ENCODE measurements at places on chromosomes 12 and 14. TPM values are rescaled to one million over a fixed set of nuclear protein-coding genes. Genes with fewer than 3 reads are reported as not detected.
A peak's percentile ranks its signal among the peaks of the same experiment; 100 is the strongest.

SMCO2 gene
- total RNA-seq: 1.7 TPM

DNA sequence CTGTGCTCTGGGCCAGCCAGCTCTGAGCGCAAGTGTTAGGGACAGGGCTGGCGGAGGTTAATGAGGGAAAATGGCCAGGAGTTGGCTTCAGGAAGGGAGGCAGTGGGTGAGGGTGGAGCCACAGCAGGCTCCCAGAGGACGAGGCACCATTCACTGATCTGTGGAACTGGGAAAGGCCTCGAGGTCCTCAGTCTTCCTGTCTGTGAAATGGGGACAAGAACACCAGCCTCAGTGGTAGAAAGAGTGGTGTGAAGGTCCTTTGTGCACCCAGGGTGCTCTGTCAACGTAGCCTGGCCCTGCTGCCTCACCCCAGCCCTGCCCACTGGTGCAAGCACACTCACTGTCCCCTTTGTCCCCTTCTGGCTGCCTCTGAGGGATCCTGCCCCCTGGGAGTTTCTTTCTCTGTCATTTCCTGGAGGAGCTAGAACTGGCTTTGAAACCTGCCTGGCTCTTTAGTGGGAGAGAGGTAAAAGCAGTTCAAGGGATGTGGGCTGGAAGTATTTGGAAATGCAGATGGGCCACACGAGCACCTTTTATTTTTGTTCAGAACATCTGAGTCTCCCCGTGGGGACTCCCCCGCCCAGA is 25.0 kb downstream of the SYNDIG1L start:
- no peaks in the 10 kb centered on the region for H3K36me3 ChIP-seq
- peaks cover 50% of the 10 kb centered on the region for H3K27me3 ChIP-seq
- DNase-seq: no peak
- no peak overlapping the region for H3K4me3 ChIP-seq
- H3K27ac ChIP-seq: no peak overlapping the region

DNA sequence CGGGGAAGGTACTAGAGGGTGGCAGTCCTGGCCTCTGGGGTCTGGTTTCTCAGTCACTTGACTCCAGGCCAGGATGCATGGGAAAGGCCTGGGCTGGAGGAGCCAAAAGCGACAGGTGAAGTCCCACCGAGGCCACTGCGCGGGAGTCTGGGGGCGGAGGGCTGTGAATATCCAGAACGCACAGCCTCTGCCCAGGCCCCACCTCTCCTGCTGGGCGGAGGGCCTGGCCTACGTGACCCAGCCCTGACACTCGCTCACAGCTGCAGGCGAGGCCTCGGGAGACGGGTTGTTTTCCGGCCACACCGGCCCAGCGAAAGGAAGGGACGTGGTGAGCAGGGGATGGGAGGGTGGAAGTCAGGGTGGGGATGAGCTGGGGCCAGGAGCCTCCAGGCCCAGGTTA is 91.2 kb downstream of the RFLNA start:
- peaks cover 34% of the 10 kb centered on the region for H3K36me3 ChIP-seq
- peak overlapping the region; percentile 86 for H3K27ac ChIP-seq
- peaks cover 75% of the 10 kb centered on the region for H3K4me1 ChIP-seq
- no peaks in the 10 kb centered on the region for H3K27me3 ChIP-seq

HCAR2 gene
- 0.17 TPM for total RNA-seq

DNA sequence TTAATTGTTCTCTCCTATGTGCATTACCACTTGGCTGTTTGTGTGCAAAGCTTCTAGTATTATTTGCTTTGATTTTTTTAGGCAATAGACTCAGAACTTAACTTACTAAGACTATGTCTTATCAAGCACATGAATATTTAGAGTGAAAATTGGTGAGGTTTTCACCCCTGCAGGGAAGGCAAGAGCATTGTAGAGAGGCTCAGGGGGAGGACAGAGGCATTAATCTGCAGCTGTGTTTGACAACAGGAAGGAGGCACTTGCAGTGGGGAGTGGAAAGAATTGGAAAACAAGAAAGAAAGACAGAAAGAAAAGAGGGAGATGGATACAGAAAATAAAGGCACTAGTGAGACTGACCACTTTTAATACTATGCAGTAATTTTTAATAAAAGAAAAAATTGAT is 431.6 kb downstream of the PDZRN4 start:
- no peaks in the 10 kb centered on the region for H3K36me3 ChIP-seq
- H3K4me3 ChIP-seq: no peak overlapping the region
- no peaks in the 10 kb centered on the region for H3K4me1 ChIP-seq
- H3K27me3 ChIP-seq: no peaks in the 10 kb centered on the region
- no peak overlapping the region for H3K27ac ChIP-seq

DNA sequence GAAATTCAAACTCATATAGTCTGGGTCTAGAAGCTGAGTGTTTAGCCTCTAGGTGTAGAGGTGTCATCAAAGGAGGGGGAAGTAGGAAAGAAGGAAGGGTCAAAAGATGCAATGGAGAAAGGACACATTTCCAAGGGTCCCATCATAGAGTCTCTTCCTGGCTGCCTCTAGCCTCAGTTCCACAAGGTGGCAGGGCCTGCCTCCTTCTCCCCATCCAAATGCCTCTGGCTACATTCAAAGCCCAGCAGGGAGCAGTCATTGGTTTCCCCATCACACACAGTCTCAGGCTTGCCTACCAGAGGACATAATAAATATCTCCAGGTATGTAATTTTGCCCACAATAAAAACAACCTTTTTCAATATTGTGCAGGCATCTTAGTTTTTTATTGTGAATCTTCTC is 2.1 kb upstream of the CCT2 start:
- H3K4me1 ChIP-seq: peaks cover 10% of the 10 kb centered on the region
- H3K36me3 ChIP-seq: peaks cover 18% of the 10 kb centered on the region

GRCh38 chr12:71499834-71500233 is 60.2 kb downstream of the LGR5 start:
- H3K4me3 ChIP-seq: no peak overlapping the region
- H3K27me3 ChIP-seq: no peaks in the 10 kb centered on the region
- no peaks in the 10 kb centered on the region for H3K36me3 ChIP-seq
- H3K27ac ChIP-seq: no peak overlapping the region
- H3K4me1 ChIP-seq: peaks cover 5% of the 10 kb centered on the region
- DNase-seq: no peak

INSM2 gene
- 0.07 TPM for total RNA-seq

GPN3 gene
- total RNA-seq: 31.4 TPM

Measured in PC-3 (cell line).